Fibroblast of skin of scalp (primary cell): ENCODE measurements at places on chromosomes 3 and 15.
A peak's percentile ranks its signal among the peaks of the same experiment; 100 is the strongest.

DNA sequence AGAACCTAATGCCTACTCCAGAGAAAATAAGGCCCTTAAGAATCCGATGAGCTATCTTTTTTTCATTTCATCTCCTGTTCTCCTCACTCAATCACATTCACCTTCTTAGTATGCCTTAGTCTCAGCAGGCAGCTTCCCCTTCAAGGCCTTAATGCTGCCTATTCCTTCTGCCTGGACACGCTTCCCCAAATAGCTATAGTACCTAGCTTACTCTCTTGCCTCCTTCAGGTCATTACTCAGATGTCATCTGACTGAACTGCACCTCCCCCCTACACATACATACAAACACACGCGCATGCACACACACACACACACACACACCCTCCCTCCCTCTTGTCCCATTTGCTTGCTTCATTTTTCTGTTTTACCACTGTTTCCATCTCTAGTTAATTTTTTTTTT lies 191.5 kb upstream of the MLF1 start:
- no peak for DNase-seq

DNA sequence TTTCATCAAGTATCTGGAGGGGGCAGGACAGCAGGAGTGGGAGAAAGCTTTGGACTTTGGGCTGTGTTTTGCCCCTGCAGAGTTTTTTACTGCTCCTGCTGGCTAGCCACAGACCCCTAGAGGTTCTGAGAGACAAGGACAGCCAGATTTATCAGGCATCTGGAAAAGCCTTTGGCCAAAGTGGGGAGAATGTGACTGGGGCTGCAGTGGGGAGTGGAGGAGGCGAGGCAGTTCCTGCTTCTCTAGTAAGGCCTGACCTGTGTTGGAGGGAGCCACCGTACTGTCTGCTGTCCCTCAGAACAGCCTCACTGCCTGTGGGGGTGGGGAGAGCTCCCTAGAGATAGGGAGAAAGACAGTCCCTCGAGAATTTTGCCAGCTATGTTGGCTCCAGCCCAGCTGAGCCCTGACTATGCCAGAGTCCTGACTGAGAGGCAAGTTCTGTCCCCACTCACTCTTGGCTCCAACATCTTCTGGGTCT lies 2.2 kb downstream of the ALPK3 start:
- DNase-seq: no peak

DNA sequence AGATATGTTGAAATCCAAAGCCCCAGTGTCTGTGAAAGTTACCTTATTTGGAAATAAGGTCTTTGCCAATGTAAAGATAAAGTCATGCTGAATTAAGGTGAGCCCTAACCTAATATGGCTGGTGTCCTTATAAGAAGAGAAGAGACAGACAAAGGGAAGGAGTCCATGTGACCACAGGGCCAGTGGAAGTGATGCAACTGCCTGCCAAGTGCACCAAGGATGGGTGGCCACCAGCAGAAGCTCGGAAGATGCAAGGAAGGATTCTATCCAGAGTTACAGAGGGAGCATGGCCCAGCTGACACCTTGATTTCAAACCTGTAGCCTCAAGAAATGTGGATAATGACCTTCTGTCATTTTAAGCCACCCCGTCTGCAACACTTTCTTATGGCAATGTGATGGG lies 35.3 kb upstream of the PGPEP1L start:
- DNase-seq: peak; percentile 50

- DNase-seq: peak; percentile 73
Observed at GRCh38 chr3:141796889-141797781, 33.9 kb downstream of the GRK7 start.

DNA sequence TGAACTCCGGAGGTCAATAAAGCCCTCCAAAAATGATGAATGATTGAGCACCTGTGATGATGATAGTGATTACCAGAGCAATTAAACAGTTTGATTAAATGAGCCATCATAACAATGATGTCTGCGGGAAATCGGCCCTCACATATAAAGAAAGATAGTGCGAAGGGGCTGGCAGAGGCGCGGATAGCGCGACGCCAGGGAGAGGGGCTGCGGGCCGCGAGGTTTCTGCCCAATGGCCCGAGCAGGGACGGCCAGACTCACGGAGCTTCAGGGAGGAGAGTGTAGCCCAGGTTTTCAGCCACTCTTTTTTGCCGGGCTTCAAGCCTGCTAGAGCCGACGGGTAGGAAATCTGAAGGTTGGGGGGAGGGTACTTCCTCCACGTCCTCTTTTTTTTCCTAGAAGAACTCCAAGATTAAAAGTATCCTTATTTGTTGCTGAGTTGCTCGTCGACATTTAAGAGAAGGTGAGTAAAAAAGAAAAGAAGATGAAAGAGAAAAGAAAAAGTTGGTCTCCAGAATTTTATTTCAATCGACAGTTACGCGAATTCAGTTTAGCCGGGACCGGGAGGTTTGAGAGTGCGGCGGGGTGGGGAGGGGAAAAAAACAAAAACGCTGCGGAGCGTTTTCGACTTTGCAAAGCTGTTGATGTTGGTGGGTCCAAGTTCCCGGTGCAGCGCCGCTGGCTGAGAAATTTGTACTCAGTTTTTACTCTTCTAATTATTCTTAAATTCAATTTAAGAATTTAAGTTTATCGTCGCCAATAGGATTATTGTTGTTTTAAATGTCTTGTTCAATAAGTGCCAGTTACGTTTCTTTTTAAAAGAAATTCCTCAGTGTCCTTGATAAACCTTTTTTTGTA lies 2.2 kb upstream of the MEIS2 start:
- DNase-seq: no peak

GRCh38 chr3:138940446-138940845 lies 6.5 kb downstream of the FOXL2 start:
- no peak for DNase-seq

- DNase-seq: no peak
Observed at GRCh38 chr3:153448151-153448829, 286.3 kb downstream of the RAP2B start.

DNA sequence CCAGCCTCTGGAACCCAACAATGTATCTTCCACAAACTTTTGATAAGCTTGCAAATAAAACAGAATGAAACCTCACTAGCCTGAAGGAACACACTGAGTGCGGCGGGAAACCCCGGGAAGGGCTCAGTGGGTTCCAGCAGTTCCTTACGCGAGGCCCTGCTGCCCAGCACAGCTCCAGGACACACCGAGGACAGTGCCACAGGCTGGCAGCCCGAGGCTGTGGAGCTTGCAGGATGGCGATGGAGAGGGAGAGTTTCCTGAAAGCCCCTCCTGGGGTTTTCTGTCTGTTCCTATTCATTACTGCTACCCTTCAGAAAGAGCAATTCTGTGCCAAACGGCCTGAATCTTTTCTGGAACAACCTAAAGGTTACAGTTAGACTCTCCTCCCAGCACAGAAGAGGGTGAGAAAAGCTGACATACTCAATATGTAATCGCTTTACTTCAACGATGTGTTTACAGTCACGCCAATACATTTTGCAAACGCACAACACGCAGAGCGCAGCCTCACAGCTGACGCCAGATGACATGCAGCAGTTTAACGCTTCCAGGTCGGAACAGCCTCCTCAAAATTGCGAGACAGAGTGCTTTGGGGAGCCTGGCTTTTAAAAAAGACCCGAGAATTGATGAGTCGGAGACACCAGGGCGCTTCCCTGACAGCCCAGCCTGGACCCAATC lies 57.1 kb upstream of the RPL32 start:
- no peak for DNase-seq

DNA sequence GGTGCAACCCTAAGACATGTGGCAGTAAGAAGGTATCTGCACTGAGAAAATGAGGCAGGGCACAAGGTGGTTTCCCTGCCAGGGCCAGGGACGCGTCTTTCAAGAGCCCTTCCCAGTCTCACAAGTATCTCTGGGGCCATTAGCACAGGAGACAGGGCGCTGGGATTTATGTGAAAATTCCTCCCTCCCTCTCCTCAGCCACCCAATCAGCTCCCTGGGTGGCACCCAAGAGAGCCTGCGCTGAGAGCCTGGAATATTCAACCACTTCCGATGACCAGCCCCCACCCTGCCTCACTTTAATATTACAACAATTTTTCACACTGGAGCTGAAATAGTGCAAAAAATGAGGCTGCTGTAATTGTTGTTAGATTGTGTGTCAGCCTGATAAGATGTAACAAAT lies 26.1 kb downstream of the SEC61A1 start:
- DNase-seq: no peak

- DNase-seq: no peak
Observed at GRCh38 chr3:66473181-66473580, 27.6 kb downstream of the LRIG1 start.

DNA sequence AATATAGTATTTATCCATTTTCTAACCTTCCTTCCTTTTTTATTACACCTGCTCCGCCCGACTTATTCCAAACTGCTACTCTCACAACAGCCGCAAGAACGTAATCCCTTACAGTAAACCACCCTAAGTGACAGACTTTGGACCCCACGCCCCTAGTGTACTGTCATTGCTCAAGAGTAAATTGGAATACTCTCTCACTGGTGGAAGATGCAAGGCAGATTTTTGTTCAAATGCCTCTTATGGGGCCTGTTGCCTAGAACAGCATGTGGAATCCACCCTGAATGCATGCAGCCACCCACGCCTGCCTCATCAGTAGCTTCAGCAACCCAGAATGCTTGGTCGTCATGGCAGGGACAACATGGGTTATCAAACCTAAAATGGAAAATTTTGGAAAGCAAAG lies 226.2 kb upstream of the ST8SIA2 start:
- no peak for DNase-seq

- no peak for DNase-seq
Observed at GRCh38 chr3:28651159-28651558, 302.5 kb upstream of the AZI2 start.
